ENCODE measurements at places on chromosomes 5 and 9.

- DNase-seq: no peak
These were observed 167.0 kb upstream of the DMRTA1 start for GRCh38 chr9:22279636-22280035.

DNA sequence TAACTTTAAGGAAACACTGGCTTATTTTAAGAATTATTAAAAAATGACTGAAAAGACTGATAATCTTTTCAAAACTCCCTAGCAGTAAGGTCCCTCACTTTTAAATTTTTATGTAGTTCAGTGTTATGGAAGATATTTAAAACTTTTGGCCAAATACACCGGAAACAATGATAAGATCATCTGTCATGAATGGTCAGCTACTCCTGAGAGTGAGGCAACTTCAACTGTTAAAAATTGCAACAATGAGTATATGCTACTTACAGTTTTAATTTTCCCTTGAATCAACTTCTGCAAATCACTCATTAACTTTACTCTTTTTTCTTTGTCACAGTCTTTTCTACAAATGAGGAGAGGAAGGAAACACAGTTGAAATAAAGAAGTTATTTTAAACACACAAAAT lies 10.8 kb downstream of the PUM3 start:
- DNase-seq: no peak

GRCh38 chr9:12874395-12874794 lies 99.6 kb downstream of the LURAP1L start:
- no peak for DNase-seq

- DNase-seq: no peak
These were observed at the start of gene SEPTIN8 for GRCh38 chr5:132777209-132778069. Gene SEPTIN8 (minus strand): TSS chr5:132777239. CDS start chr5:132777137, 102 bp downstream.

- no peak for DNase-seq
These were observed 639.4 kb downstream of the SEMA5A start for GRCh38 chr5:8906303-8906967.

DNA sequence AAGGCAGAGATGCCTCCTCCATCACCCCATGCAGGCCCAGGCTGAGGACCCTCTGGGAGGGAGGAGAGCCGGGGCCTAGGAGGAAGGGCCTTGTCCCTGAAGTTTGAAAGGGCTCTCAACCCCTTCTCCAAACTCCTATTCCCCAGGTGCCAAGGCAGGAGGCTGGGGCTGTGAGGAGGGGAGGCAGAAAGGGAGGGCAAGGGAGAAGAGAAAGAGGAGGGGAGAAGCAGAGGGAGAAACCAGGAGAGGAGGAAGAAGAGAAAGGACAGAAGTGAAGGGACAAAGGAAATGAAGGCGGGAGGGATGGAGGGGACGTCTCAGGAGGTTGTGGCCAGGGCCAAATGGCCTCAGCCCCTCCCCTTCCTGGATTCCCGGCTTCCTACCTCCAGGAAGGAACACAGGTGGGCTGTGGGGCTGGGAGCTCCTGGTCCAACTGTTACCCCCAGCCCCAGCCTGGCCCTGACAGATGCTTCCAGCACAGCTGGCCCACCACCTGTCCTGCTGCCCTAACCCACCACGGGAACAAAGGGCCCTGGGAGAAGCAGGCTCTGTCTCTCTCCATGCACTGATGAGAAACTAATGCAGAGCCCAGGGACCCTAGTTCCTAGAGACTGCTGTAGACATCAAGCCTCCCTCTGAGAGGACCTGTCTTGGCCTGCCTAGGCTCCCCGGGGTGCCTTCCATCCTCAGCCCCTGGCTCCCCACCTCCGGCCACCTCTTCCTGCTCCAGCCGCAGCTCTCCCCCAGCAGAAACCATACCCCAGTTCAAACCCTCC lies 3.5 kb downstream of the DBN1 start:
- no peak for DNase-seq

GRCh38 chr5:4372481-4372880 lies 767.6 kb upstream of the ADAMTS16 start:
- no peak for DNase-seq

GRCh38 chr9:101912698-101913097 lies 174.3 kb upstream of the GRIN3A start:
- no peak for DNase-seq

DNA sequence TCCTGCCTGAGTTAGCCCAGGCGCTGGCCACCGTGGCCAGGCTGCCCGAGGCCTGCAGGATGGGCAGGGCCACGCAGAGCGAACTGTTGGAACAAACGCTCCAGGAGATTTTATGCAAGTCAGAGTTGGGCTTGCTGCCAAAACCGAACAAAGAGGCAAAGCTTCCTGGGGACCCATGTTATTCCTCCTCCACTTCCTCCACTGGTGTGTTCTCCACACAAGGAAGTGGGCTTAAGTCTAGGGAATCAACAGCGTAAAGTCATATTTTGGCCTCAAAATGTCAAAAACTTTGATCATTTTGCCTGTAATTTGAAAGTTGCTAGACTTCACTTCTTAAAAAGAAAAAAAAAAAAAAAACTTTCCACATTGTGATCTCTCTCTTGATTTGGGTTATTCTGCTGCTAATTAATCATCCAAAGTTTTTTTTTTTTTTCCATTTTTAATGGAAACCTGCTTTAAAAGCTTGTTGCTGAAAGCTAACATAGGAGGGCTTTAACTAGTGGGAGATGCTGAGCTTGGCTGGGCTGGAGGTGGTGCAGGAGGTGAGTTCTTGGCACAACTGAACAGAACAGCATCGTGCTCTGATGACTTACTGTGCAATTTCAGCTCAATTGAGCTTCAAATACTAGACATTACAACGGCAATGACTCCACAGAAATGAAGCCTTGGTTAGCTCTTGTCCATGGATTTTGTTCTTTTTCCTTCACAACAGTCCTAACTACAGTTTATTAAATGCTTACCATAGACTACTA lies 73.0 kb downstream of the PTPDC1 start:
- no peak for DNase-seq

- no peak for DNase-seq
These were observed 5.9 kb upstream of the C9orf40 start for GRCh38 chr9:74958587-74958986.

GRCh38 chr9:88198341-88198807 lies 60.1 kb upstream of the SPATA31C2 start:
- DNase-seq: no peak

GRCh38 chr5:34699155-34700077 lies 43.3 kb downstream of the RAI14 start:
- no peak for DNase-seq

DNA sequence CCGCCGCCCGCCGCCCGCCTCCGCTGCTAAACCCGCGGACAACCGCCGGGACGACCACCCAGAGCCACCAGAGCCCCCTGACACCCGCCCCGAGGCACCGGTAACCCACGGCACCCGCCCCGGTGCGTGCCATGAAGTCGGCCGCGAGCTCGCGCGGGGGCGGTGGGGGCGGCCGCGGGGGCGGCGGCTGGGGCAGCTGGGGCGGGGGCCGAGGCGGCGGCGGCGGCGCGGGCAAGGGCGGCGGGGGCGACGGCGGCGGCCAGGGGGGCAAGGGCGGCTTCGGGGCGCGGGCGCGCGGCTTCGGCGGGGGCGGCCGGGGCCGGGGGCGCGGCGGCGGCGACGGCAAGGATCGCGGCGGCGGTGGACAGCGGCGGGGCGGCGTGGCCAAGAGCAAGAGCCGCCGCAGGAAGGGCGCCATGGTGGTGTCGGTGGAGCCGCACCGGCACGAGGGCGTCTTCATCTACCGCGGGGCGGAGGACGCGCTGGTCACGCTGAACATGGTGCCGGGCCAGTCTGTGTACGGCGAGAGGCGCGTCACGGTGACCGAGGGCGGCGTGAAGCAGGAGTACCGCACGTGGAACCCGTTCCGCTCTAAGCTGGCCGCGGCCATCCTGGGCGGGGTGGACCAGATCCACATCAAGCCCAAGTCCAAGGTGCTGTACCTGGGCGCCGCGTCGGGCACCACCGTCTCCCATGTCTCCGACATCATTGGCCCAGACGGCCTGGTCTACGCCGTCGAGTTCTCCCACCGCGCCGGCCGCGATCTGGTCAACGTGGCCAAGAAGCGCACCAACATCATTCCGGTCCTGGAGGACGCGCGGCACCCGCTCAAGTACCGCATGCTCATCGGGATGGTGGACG lies 499 bp downstream of the FBLL1 start:
- DNase-seq: peak; percentile 4

GRCh38 chr5:104367978-104368377 lies 805.4 kb upstream of the NUDT12 start:
- DNase-seq: no peak

- no peak for DNase-seq
These were observed 966.5 kb upstream of the TYRP1 start for GRCh38 chr9:11726659-11727058.

- DNase-seq: no peak
These were observed 115.8 kb upstream of the FBXL7 start for GRCh38 chr5:15384176-15384575.

DNA sequence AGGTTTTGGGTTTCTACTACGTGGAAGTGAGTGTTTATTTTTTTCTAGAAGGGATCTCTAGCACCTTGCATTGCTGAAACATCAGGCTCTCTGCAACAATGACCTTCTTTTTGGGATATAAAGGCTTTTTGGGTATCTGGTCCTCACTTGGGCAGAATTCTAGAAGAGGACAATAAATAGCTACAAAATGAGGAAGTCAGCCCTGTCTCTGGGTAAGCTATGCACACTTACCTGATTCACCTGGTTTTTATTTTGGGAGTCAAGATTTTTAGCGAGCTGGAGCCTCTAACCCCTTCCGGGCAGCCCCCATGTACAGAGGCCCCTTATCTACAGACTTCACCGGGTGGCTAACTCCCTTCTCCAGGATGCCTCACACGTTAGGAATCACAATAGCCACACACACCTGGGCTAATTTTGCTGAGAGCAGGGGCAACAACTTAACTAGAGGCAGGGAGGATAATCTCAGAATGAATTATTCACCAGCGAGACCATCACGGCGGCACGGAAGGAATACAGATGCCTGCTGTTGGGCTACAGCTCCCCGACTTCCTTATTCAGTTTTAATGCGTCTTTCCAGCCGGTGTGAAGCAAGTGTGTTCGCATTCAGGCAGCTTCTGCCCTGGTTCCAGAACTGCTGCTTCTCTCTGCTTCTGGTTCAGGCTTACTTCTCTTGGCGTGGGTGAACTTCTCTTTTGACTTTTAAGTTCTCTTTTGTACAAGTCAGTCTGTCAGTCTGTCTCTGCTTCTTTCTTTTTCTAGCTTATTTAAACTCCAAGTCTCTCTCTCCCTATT lies 341.0 kb upstream of the PANK3 start:
- DNase-seq: no peak

GRCh38 chr9:99253772-99254431 lies 31.8 kb downstream of the SEC61B start:
- peak; percentile 74 for DNase-seq

DNA sequence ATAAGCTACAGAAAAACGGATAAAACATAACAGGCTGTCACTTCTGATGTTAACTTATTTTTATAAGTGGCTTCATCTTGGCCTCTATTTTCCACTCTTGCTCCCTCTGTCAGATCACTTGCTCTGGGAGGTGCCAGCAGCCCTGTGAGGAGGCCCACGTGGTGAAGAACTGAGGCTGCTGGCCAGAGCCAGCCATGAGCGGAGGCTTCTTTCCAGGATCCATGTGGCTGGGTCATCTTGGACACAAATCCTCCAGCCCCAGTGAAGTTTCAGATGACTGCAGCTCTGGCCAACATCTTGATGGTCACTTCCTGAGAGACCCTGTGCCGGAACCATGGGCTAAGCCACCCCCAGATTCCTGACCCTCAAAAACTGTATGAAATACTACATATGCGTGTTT lies 7.5 kb upstream of the CMBL start:
- no peak for DNase-seq

- no peak for DNase-seq
These were observed 21.0 kb upstream of the GSN start for GRCh38 chr9:121246821-121247561.

GRCh38 chr9:4762108-4762885 lies 21.3 kb upstream of the AK3 start:
- peak; percentile 75 for DNase-seq

All from stimulated activated CD4-positive, alpha-beta T cell treated with anti-CD3 and anti-CD28 coated beads, Interleukin-2, amount 100 ng/mL, for 4 hours (primary cell).